ENCODE measurements at places on chromosomes 7 and 10.

DNA sequence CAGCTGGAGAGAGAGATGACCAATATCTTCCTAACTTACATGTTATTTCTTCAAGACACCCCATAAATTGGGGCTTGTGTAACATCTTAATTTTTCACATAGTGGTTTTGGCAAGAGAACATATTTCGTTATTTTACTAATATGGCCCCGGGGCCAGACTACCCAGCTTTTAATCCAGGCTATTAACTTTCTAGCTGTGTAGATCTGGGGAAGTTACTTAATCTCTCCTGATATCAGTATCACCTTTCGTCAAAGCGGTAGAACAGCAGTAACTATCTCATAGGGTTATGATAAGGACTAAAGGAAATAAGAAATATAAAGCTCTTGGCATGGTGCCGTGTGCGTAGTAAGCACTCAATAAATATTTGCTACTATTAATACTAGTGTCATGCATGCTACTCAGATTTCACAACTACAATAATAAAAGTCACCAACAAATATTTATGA, 71.6 kb upstream of the LYZL1 start:
- DNase-seq = no peak

DNA sequence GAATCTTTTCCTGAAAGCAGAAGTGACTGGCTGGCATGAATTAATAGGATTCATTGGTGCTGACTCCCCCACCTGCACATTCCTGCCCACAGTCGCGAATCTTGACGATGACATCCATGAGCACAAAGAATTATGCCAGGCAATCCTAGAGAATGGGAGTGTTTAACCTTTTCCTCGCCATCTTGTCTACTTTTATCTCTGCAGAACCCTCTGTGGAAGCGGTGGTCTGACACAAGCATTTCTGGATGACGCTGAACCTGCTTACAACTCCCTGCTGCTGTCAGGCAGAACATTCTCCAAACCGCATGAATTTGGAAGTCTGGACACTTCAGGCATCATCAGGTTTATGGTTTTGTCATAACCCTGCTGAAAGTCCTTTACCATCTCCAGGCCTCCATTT, 36.5 kb downstream of the KLF6 start:
- DNase-seq = no peak

GRCh38 chr10:121087688-121088087, 236.5 kb downstream of the WDR11 start:
- no peak for DNase-seq

DNA sequence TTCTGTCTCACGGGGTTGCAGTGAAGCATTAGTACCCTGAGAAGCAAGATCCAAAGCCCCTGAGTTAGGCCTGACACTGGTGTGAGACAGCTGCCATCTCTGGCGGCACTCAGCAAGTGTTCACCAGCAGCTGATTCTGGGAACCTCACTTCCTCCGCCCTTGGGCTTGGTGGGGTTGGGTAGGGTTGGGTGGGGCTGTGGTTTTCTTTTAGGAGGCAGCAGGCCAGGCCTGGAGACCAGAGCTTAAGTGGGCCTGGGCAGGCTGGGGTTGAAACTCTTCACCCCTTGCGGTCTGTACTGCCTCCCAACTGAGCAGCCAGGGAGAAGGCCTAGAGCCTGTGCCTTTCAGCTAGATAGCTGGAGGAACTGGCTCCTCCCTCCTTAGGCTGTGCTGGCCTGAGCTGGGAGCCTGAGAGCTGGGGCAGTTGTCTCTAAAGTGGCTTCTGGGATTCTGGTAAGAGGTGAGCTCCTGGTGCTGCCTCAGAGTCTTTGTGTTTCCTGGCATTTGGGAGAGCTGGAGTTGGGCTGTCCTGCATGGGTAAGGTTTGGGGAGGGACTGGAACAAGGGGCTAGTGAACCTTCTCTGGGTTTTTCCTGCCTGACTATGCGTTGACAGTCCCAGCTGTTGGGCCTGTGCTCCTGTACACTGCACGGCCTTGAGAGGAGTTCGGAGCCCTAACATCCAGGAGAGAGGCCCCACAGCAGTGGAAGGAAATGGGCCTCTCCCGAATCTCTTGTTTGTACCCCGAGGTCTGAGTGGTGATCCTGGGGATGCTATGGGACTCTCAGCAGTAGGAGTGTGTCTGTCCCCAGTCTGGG, 5.1 kb downstream of the TSPAN14 start:
- DNase-seq = peak; percentile 63

GRCh38 chr7:17405786-17406185, 107.3 kb downstream of the AHR start:
- DNase-seq = no peak

DNA sequence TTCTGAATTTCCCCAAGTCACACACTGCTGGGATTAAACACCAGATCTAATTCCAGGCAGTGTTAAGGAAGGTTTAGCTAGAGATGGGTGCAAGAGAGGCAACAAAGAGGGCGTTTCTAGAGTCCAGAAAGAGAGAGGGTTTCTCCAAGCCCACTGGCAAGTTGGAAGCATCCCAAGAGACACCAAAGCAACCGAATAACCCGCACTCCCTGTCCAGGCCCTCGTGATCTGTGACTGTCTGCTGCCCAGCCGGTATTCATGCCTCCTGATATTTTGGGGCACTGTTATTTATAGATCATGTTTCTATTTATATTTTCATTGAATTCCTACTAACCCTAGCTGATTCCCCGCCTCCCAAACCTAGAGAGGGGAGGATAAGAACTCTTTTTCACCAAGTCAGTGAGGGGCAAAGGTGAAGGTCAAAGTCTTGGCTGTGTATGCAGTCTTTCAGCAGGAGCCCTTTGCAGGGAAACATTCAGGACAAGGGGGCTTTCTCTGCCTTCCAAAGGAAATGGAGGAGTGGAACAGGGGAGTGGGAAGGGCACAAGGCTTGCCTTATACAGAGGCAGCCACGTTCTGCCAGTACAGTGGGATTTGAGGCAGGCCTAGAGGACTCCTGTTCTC, 103.6 kb downstream of the SH3PXD2A start:
- DNase-seq = no peak
